GM13977 (cell line): ENCODE measurements at places on chromosomes 5 and 9.
A peak's percentile ranks its signal among the peaks of the same experiment; 100 is the strongest.

- no peak for DNase-seq
Observed at GRCh38 chr9:99825172-99826046, 3.7 kb downstream of the NR4A3 start.

GRCh38 chr9:5917888-5918287 lies 27.2 kb downstream of the MLANA start:
- DNase-seq, result no peak

DNA sequence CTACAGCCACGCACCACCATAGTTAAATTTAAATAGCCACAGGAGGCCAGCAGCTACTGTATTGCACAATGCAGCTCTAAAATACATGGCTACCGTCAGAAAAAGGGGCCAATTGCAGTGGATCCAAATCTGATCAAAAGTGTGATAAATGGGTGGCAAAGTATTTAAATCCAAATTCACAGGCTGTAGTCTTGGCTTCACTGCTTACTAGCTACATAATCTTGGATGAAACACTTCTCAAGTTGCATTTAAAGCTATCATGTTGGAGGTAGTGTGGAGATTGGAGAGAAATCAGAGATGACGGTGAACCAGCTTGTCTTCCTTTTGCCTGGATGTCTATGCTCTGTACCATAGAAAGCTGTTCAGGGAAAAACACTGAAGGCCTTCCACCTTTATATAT lies 24.0 kb upstream of the SLC44A1 start:
- DNase-seq, result no peak

- DNase-seq, result no peak
Observed at GRCh38 chr5:159945359-159945758, 29.1 kb downstream of the ADRA1B start.

GRCh38 chr5:134003064-134003816 lies 1.5 kb downstream of the VDAC1 start:
- DNase-seq, result no peak

DNA sequence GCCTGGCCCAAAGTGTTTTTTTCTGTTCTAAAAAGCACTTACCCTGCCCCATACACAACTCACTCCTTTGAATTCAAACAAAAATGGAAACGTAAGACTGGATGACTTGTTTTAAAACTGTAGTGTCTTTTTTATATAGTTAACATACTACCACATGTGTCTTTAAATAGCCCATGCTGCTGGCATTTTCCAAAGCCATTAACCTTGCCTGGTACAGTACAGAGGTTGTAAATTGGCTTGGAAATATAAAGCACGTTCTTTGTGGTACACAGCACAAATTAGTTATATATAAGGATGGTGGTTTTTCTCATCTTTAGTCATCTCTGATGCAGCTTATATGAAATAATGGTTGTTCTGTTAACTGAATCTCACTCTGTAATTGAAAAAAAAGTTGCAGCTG lies 519.7 kb upstream of the ZNF608 start:
- DNase-seq, result no peak

DNA sequence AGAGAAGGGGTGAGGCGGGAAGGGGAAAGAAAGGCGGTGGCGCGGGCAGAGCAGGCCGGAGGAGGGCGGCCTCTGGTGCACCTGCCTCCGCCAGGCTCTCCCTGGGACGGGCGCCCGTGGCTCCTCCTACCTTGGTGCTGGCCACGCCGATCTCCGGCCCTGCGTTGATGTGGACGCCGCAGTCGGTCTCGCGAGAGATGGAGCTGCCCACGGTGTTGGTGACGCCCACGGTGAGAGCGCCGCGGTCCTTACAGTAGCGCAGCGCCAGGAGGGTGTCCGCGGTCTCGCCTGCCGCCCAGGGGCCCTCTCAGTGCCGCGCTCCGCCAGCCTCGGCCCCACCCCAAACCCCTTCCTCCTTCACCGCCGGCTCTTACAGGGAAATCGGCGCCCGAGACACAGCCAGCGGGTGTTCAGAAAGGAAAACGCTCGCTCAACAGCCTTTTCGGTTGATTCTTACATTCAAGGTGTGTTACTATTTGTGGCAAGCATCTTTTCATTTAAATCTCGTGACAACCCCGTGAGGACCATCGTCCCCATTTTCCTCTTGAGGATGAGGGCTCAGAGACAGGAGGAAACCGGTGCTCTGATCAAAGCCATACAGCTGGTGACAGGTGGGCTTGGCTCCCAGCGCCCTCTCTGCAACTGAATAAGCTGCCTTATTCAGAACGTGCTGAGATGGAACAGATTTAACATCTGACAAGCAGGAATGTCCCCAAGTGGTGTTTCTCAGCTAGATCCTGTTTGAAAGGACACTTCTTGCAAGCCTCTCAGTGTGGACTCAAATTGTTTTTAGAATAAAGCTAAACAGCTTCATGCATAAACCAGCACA lies 22.0 kb upstream of the MAPK9 start:
- peak; percentile 89 for DNase-seq

DNA sequence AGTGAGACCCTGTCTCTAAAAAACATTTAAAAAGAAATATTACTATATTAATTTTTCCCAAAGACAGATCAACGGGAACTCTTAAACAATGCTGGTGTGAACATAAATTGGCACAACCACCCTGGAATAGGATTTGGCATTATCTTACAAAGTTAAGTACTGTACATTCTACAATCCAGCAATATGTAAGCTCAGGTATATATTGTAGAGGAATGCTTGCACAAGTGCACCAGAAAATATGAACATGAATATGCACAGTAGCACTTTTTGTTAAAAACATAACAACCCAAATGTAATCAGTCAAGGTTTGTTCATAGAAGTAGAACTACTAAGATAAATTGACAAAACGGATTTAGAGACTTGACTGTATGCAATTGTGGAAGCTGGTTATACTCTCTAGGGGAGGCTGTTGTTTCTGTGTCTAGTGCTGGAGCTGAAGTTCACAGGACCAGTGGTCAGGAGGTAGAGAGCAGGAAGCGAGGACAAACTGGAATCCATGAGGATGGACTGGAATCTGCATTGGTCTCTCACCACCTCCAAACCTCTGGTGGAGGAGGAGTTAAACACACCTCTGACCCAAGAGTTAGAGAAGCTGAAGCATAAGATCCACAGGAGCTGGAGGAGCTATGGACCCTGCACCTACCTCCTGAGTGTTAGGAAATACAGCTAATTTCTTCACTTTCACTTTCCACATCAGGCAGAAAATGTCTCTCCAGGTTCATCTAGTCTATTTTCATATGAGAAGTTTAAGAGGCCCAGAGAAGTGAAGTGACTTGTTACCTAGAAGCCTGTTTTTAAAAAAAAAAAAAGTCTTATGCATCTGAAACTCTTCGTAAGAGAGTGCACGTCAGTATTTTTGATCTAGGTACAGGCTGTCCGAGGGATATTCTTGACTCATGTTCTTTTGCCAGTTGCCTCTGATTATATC lies 20.3 kb upstream of the RIC1 start:
- DNase-seq, result no peak

- no peak for DNase-seq
Observed at GRCh38 chr9:103168254-103168653, 173.1 kb downstream of the CYLC2 start.

DNA sequence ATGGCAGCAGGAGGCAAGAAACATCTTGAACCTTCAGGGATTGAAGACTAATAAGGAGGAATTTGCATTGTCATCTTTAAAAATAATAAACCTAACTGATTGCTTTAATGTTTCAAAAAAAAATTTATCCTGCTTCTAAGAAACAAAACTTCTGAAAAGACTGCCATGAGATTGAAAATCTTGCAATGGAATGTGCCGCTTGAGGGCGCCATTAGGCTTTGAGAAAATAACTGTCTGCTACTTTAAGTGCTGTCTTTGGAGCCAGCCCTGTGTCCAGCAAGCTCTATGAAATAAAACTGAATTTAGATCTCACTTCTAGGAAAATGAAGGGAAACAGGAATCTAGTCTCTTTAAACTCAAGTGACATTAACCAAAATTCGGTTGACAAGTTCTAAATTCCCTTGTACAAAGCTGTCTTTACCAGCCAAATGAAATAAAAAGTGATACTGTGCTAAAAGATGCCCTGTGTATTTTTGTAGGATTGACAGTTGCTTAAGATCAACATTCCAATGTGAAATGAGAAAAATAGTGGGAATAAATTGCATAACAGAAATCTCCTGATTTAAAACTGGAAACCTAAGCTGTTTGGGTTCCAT lies 79.4 kb downstream of the ESM1 start:
- no peak for DNase-seq

DNA sequence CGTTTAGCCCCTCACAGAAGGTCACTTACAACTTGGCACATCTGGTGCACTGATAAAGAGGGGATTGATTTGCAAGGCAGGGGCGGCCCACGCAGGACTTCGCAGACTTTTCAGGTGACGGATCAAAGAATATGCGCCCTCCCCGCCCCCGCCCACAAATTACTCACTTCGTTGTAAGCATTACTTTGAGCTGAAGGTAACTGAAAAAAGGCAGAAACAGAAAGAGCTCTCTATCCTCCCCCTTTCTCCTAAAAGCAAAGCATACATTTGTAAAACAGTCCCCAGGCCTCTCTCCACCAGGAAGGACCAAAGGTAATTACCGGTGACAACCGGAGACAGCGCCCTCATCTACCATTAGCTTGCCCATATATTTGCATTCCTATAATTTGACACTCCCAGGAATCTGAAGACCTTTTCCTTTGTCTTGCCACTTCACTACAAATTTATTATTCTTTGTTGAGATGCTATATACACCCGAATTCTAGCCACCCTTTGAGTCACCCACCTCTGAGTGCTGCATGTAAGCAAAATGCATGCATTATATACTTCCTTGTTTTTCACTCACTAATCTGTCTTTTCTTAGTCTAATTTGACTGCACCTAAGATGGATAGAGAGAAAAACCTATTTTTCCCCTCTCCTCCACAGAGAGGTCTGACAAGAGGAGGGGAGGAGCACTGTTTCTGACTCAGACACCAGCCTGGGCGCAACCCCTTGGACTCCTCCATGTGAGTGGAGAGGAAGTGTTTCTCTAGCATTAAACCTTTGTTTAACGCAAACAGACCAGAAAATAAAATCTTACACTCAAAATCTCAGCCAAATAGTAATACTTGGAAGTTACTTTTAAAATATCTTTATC lies 74.7 kb upstream of the SPIN1 start:
- no peak for DNase-seq

- DNase-seq, result no peak
Observed at GRCh38 chr5:171849585-171850323, 64.1 kb downstream of the SMIM23 start.

DNA sequence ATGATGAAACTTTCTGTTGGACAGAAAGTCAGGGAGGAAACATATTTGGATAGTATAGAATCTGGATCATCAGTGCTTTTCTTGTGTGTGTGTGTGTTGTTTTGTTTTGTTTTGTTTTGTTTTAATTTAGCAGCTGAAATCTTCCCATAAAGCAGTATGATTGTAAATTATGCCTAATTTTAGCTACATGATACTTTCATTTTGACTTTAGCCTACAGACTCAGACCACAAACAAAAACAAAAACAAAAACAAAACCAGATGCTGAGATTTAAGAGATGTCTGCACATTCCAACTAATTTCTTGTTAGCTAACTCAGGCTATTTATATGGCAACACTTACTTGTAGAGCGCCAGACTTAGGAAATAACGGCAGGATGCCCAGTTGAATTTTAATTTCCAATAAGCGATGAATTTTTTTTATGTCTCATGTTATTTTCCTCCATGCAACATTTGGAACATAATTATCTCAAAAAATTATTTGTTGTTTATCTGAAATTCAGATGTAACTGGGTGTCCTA lies 119.5 kb upstream of the TRPC7 start:
- DNase-seq, result no peak

GRCh38 chr5:80707645-80708044 lies 52.9 kb upstream of the DHFR start:
- DNase-seq, result no peak

- DNase-seq, result no peak
Observed at GRCh38 chr5:147431586-147431985, 78.3 kb downstream of the DPYSL3 start.

- no peak for DNase-seq
Observed at GRCh38 chr9:114387680-114388356, at the start of gene AKNA. Gene AKNA (minus strand): TSS chr9:114387982. CDS start chr9:114381333, 6,649 bp downstream.

GRCh38 chr5:7756453-7756852 lies 94.5 kb downstream of the CFAP90 start:
- DNase-seq, result no peak

DNA sequence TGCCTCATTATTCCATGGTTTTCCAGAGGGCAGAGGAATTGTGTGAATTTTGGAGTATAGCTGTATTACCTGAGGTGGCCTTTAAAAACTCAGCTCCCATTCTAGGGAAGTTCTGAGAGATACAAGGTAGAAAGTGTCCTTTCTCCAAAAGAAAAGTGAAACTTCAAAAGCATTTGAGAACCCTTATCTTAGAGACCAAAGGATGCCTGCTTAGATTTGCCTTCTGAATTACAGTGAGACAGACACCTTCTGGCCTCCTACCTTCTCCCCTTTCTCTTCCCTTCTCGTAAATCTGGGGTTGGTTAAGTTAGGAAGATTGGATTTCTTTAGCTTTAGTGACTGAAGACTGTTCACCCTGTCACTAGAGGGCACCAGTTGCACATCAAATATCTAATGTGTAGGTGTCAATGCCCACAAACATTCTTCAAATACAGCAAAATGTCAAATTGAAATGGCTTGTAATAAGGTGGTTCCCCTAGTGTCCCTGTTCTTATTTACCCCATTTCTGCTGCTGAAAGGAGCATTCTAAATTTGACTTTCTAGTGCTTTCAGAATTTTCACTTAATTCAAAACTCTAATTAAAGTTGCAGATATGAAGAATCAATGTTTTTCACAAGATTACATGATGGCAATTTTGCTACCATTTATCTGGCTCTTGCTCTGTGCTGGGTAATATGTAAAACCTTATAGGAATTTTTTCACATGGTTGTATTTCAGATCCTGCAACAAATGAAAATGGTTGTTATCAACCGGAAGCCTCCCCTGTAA lies 46.7 kb downstream of the PRRC1 start:
- peak; percentile 60 for DNase-seq

DNA sequence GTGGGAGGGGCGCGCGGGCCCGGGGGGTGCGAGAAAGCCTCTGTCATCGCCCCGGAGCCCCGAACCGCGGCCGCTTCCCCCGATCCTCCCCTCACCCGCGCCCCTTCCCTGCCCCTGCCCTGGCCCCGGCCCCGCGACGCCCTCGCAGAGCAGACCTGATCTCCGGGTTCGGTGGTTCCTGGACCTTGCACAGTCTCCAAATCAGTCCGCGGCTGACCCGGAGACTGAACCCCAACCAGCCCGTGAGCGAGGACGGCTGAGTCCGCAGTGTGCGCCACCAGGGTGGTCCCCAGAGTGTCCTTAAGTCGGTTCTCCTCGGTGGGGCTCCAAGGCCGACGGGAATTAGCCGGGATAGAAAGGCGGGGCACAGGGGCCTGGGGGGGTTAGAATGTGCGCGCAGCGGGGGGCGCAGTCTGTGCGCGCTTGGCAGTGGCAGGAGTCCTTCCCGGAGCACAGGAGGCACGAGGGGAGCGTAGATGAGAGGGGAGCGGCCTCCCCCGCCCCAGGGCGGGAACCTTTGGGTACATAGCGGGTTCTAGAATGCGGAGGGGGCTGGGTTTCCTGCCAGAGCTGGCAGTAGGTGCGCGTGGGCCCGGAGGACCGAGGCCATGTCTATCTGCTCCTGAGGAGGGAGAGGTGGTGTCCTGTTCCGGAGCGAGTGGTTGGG lies 779 bp downstream of the PKN3 start:
- peak; percentile 74 for DNase-seq

DNA sequence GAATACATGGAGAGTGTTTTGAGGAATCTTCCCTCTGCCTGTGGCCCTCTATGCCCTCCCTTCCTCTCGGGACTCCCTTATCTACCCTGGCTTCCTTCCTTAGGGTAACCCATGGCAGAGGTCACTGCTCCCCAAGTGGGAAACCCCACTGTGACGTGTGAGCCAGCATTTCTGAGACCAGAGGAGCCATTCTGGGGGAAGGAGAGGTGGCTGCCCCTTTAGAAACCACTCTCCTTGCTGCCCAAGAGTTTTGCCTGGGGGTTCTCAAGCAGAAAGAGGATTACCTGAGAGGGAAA lies 23.1 kb downstream of the CCNJL start:
- no peak for DNase-seq
